ENCODE measurements at places on chromosomes 3 and 15.

- no peak for DNase-seq
These were observed 36.9 kb downstream of the DNASE1L3 start for GRCh38 chr3:58173669-58174398.

GRCh38 chr3:189316296-189317019, 144.7 kb downstream of the TPRG1 start:
- no peak for DNase-seq

GRCh38 chr3:31232055-31233025, 300.4 kb upstream of the STT3B start:
- DNase-seq = no peak

- no peak for DNase-seq
These were observed 302.3 kb upstream of the ICE2 start for GRCh38 chr15:60781211-60781713.

GRCh38 chr15:41231422-41232226, 556 bp downstream of the CHP1 start:
- DNase-seq = no peak
